ENCODE measurements at places on chromosomes 12 and 14.

GRCh38 chr14:98514016-98514415, 758.0 kb downstream of the BCL11B start:
- no peak for DNase-seq

DNA sequence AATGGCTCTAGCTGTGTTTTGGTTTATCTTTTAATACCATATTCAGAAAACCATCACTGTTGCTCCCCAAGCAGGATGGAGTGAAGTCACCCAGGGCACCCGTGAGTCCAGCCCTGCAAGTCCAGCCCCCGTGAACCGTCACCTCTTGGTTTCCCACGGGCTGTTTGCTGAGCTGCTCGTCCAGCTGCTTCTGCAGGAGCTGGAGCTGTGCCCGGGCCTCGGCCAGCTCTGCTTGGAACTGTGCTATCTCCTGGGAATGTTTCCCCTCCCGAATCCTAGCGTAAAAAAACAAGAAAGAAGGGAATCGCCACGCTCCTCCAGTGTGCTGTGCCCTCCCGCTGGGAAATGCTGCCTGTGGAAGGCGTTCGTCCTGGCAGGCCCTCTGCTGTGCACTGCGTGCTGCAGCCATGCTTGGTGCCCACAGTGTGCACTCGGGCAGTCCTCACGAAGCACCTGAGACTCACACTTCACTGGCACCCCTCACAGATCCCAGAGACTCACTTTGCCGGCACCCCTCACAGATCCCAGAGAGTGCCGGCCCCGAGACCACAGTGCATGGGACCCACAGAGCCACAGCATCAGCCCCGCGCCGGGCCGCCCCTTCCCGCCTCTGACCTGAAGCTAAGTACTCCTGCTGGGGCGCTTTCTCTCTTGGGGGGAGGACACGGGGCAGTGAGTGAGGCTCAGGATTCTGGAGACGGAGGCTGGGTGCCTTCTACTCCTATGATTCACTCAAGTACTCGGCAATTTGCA, 15.4 kb upstream of the ANKLE2 start:
- no peak for DNase-seq

GRCh38 chr12:92400006-92400405, 254.4 kb upstream of the BTG1 start:
- no peak for DNase-seq

- no peak for DNase-seq
Measured at GRCh38 chr14:91363776-91364523, 53.7 kb downstream of the CCDC88C start.

GRCh38 chr12:10511756-10512355, 6.2 kb downstream of the EIF2S3B start:
- DNase-seq, result no peak

GRCh38 chr14:76497550-76498462, 121.9 kb downstream of the ESRRB start:
- no peak for DNase-seq

- DNase-seq, result no peak
Measured at GRCh38 chr12:24482882-24483604, 465.9 kb downstream of the BCAT1 start.

DNA sequence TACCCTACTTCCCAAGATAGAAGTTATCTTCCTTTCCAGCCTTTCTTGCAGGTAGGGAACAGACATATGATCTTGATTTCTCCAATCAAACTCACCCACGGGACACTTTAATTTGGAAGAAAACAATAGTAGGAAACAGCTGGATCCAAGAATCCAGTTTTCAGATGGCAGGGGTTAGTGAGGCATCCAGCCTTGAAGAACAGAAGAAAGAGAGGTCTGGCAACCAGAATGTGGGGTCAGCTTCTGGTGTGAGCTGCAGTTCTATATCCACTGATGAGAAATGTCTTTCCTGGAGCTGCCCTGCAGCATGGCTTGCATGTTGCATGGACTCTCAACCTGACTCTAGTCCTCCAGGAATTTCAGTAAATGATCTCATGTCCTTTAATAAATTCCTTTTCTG, 83.8 kb downstream of the TTC8 start:
- DNase-seq, result no peak

DNA sequence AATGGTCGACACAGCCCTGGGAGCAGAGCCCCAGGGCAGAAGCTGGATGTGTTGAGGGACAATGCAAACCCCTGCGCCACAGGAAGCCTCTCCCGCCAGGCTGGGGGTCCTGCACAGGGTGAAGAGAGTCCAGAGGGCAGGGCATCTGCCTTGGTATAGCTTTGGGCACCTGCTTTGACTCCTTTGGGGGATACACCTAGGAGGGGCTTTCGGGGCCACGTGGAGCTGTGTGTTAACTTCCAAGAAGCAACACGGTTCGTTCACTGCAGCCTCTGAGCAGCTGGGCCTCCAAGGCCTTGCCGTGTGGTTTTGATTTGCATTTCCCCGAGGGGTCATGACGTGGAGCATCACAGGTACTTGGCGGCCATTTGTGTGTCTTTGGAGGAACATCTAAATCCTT, 5.8 kb upstream of the PUS1 start:
- no peak for DNase-seq

- DNase-seq, result no peak
Measured at GRCh38 chr14:25406818-25407217, 356.9 kb upstream of the STXBP6 start.

DNA sequence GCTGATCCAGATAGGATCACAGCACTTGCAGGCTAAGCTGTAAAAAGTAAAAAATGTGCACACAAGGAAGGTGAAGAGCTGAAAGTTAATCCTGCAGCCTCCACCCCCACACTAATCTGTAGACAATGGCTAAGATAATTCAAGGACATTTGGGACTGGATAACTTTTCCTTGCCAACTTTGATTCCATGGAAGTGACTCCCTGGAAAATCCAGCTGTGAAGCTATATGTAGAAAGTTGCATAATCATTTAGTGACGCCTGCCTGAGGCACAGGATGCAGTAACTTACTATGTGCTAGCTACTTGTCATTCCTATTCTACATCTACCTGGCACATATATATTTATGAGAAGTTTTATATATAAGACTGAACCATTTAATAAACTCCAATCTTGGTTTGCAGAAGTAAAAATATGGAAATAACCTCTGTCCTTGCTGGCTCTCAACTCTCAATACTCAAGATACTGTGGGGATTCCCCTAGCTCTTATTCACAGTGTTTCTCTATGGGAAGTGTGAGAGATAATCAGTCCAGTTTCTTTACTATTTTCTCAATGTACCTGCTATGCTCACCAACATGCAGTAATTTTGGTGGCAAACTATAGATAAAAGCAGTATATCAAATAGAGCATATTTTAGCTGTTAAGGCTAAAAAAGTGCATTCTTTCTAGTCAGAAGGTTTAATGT, 14.8 kb downstream of the LDHB start:
- no peak for DNase-seq

DNA sequence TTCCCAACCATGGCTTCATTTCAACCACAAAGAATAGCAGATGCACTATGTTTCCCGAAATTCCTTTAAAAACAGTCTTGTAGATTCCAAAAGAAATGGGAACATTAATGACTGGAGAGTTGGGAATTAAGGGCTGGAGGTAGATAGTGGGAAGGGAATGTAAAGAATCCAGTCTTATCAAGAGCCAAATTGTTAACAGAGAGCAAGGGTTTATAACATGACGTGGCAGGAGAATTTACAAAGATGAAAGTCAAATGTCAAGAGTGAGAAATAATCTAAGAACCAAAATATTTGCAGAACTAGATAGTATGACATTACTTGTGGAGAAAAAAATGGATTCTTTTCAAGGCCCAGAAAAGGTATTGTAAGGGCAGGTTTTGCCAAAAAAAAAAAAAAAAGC, 200.9 kb downstream of the GRIN2B start:
- DNase-seq, result no peak

GRCh38 chr12:58529897-58530741, 390.2 kb downstream of the LRIG3 start:
- no peak for DNase-seq

DNA sequence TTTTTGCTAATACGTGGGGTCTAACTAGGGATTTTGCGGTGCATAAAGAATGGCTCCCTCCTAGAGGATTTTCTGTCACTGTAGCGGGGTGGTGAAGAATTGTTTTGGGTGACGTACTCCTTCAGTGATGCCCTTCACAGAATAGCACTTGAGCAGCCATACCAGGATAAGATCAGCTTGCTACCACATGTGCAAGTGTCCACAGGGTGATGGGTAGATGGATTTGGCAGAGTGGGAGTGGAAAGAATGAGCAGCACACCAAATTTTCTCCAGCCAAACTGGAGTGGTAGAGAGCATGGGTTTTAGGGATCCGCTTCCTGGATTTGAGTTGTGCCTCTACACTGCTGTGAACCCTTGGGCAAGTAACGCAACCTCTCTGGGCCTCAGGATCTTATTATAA, 2.3 kb downstream of the TCP11L2 start:
- DNase-seq, result no peak

DNA sequence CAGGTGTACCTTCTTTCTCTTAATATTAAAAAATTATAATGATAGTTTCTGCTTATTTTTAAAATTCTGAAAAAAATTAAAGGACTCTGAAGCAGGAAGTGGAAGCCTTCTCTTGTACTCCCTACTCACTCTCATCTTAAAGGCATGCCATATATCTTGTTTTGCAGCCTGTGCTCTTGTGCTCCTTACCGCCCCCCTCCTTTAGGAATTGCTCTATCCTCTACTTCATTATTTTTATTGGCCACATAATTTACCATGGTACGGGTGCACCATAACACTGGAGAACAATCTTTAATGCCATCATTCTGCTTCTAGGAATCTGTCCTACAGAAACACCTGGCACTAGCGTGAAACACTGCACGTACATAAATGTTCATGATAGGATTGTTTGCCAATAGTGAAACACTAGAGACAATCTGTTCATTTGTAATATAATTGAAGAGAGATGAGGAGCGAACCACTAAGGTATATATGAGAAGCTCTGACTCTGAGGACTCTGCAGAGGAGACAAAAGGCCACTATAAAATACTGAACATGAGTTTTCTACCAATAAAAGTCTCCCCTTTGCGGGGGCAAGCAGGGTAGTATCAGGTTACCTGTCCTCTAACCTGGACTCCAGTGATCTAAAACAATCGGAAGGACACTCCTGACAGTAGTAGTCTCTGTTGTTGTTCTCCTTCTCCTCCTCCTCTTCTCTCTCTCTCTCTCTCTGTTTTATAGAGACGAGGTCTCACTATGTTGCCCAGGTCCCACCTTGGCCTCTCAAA, 6.3 kb upstream of the NYNRIN start:
- DNase-seq, result no peak

DNA sequence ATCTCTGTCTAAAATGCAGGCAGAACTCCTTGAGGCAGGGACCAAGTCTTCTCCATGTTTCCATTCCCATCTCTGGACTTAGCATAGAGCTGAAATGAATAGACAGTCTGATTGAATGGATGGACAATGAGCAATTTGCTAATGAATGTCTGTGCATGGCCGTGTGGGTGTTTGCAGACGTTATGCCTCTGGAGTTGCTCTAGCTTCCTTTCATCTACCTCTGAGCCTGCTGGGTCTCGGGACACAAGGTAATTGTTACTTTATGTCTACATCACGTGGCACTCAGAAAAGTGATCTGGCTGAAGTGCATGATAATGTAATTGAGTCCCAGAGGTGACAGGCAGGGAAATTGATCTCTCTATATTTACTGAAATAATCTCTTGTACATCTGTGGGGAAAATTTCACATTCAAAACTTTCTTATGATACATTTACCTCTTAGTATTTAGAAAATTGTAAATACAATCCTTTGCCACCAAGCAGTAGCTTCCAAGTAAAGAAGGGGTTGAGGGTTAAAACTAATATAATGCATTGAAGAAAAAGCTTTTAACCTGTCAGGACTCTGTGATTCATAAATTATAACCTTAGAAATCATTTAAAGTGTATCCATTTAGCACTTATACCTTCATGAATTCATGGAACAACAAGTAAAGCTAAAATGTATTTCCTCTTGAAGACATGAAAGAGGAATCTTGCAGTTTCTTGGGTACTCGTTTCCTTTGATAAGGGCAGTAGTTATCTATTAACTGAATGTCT, 424.1 kb downstream of the APAF1 start:
- no peak for DNase-seq

- no peak for DNase-seq
Measured at GRCh38 chr12:116604951-116605641, 45.9 kb downstream of the MAP1LC3B2 start.

DNA sequence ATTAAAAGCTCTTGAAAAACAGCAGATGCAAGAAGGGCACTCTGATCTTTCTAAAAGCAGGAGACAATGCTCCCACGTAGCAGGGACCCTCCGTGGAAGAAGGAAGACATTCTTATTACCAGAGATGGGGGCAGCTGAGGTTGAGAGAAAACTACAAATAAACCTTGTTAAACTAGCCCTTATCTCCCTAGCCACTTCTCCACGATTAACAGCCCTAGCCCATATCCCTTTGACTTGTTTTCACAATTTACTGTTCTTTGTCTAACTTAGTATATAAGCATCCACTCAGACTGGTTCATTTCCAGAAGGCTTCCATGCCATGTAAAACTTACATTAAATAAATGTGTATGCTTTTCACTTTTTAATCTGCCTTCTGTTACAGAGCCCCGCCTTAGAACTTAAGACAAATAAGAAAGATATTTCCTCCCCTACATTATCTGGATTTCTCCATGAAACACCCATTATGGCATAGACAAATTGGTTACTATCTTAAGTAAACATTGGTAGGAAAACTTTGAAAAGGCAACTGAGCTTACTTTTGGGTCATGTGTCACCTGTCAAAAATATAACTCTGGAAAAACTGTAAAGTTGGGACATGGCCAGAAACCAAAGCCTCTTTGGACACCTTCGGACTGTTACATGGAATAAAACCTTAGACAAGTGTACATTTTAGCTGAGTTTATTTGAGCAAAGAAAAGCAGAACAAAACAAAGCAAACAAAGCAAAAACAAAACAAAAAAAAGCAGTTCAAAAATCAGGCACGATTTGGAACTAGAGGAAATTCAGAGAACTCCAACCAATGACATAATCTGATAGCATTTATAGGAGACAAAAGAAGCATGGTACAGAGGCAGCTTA, 4.9 kb upstream of the RNASE1 start:
- DNase-seq, result no peak

DNA sequence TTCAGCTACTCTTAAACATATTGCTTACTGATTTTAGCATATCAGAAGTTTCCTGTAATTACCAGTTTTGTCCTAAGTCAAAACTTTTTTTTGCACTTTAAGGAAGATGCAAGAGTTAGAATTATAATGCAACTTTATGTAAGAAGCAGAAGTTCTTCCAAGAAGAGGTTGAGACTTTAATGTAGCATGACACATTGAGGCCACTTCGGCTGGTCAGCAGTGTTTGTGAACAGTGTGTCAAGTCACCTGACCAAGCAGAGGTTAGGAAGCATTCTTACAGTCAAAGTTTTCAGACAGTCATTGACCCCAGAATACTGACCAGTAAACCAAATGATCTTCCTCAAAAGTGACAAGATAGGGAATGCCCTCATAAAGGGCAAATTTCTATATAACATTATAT, 15.2 kb downstream of the FGFR1OP2 start:
- no peak for DNase-seq

- DNase-seq, result no peak
Measured at GRCh38 chr14:24366721-24367513, 1.1 kb upstream of the NFATC4 start.

DNA sequence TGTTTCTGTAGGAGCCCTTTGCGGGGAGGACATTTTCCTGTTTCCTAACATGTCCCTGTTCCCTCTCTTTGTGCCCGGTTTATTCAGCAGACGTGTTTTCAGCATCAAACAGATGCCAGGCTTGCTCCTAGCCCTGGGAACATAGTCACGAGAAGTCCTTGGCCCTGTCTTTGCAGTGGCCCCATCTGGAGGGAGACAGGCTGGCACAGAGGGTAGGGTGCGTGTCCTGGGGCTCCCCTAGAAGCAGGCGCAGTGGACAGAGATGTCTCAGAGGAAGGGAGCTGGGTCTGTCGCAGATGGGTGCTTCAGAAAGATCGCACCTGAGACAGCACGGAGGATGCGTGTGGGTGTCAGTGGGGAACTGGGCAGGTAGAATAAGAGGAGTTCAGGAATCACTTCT, 75.0 kb upstream of the DYNC1H1 start:
- no peak for DNase-seq
